ENCODE measurements at places on chromosomes 1 and 21. TPM values are rescaled to one million over a fixed set of nuclear protein-coding genes. Genes with fewer than 3 reads are reported as not detected.
A peak's percentile ranks its signal among the peaks of the same experiment; 100 is the strongest.

DNA sequence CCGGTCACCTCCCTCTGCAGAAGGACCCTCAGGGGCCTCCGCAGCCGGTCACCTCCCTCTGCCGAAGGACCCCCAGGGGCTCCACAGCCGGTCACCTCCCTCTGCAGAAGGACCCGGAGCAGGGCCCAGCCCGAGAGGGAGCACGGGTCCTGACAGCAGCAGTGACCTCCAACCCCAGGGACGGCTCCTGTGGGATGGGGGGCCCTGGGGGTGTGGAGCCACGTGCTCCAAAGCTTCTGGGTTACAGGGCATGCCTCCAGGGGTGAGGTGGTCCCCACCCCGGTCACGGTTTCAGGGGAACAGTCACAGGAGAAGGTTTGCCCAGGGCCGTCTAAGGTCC is 40.3 kb downstream of the SLC19A1 start:
- no peak for DNase-seq

DNA sequence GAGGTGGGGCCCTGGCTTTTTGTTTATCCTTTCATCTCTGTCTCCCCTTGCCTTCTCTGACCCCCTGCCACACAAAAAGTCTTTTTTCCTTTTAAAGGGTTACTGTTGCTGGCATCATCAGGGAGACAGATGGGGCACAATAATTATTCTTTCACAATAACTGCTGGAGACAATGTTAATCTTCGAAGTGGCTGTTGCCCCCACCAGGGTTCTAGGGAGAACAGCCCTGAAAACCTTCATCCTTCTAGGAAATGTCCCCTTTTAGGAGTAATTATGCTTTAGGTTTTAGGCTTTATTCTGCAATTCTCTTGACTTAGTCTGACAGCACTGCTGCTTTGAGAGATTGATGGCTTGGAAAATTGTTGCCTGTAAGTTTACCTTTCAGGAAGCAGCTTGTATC is 150.0 kb downstream of the NOS1AP start:
- no peak for DNase-seq

DNA sequence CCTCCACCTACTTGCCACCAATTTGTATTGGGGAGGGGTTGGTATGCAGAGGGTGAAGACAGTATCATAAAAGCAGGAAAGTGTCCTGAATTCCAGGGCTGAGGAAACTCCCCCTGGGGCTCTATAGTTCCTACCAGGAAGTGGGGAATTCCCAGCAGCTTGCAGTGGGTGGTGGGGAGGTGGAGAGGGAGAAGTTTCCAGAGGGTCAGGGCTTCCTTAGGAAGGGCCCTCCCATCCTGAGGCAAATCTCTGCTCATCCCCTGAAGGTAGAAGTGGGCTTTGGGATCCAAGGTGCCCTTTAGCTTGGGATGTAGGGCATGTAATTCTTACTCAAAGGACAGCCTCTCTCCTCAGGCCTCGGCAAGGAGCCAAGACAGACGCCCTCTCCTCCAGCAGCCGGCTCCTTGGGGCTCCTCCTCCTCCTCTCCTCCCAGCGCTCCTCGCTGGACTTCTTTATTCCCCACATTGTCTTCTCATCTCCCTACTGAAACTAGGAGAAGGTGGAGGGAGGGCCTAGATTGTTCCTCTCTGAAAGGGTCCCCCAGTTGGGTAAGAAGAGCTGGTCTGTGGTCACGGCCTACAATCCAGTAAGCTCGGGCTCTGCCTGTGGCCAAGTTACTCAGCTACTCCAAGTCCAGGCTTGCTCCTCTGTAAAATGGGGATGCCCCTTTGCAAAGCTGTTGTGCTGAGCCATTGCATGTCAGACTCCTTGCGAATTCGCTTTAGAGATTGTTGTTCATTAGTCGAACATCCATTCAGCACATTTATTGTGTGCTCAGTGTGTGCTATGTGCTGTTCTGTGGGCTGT is 17.9 kb upstream of the CSF1 start:
- no peak for DNase-seq

GRCh38 chr21:29185172-29185571 is 54.7 kb downstream of the MAP3K7CL start:
- no peak for DNase-seq

- no peak for DNase-seq
Measured at GRCh38 chr1:174794861-174795260, 204.9 kb upstream of the CACYBP start.

GRCh38 chr1:30606166-30606565 is 117.2 kb downstream of the MATN1 start:
- DNase-seq: no peak

GRCh38 chr1:36787312-36787913 is 246.9 kb downstream of the GRIK3 start:
- no peak for DNase-seq

- DNase-seq: no peak
Measured at GRCh38 chr1:179264507-179264906, 29.1 kb upstream of the SOAT1 start.

- no peak for DNase-seq
Measured at GRCh38 chr1:40477678-40478053, 576 bp downstream of the ZFP69 start.

DNA sequence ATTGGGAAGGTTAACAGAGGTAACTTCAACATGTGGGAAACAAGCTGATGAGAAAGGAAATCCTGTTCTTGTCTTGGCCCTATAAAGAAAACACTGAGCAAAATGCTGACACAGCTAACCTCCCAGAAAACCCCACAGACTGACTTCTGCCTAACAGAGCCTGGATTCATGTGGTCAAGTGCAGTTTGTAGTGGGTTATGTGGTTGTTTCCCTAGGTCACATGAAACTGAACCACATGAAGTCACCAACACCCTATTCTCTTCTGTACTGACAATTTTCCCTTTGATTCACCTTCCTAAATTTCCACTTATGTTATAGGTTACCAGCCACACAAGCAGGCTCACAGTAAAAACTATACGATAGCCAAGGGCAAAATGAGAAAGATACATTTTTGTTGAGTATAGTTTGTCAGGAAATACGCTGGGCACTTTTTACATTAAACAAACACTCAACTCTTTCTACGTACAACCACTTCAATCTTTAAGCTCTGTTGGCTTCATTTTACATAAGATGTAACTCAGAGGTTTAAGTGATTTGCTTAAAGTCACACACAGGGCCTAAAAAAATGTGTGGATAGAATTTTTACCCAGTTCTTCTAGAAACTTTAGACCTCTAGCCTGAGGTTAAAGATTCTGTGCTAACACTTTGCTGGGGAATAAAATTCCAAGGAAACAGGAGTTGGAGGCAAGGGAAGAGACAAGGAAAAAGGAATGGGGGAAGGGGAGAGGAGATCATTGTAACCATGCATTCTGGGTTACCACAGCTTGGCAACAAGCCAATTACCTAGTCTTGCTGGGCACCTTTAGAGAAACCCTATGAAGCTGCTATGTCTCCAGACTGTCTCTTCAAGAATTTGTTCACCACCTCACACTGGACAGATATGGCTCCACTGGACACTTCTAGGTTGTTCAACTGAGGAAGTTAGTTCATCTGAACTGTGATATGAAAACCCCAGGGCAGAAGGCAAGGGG is 601.6 kb upstream of the USP24 start:
- no peak for DNase-seq

- no peak for DNase-seq
Measured at GRCh38 chr1:21229246-21230000, 52.7 kb upstream of the EIF4G3 start.

- DNase-seq: no peak
Measured at GRCh38 chr1:2499986-2500596, 24.0 kb downstream of the PLCH2 start.

GRCh38 chr1:79469139-79469538 is 462.6 kb upstream of the ADGRL4 start:
- DNase-seq: no peak

GRCh38 chr1:110003747-110004428 is 19.3 kb downstream of the AHCYL1 start:
- DNase-seq: peak; percentile 41

DNA sequence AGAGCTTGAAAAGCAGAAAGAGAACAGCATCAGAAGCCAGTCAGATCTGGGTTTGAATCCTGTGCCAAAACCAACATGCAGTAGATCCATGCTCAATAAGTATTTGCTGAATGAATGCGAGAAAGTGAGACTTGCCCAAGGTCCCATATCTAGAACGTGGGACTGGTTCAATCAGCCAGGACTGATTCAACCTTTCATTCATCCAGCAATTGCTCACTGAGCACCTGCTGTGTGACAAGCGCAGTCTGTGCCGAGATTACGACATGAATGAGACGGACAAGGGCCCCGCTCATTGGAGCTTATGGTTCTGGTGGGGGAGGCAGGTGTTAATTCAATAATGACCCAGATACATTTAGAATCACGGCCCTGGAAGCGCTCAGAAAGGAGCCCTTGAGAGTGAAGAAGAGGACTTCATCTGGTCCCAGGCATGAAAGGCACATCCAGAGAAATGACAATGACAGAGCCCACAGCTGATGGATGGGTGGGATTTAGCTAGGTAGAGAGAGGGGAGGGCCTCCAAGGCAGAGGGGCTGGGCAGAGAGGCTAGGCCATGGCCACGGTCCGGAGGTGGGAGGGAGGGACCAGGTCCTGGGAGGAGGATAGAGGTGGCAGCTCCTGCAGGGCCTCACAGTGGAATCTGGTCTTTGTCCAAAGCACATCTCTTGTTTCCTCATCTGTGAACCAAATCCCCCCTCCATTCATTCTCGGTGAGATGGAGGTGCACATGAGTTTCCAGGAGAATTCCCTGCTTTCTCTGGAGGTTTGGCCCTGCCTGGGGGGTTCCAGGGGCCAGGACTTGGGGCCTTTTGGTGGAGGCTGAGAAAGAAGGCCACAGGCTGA is 4.2 kb upstream of the FAM131C start:
- no peak for DNase-seq

DNA sequence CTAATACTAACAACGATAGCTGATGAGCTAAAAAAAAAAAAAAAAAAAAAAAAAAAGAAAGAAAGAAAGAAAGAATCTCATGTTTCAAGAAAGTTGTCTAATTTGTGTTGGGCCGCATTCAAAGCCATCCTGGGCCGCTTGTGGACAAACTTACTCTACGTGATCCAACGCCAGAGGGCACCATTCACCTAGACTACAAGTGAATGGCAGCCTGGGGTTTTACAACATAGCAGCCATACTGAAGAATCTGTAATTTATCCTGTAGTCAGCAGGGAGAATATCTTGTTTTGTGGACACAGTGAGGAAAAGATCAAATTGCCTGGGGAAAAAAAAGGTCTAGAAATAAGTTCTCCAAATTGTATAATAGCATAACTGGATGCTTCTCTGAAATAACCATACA is 47.0 kb downstream of the CYP2J2 start:
- DNase-seq: no peak

DNA sequence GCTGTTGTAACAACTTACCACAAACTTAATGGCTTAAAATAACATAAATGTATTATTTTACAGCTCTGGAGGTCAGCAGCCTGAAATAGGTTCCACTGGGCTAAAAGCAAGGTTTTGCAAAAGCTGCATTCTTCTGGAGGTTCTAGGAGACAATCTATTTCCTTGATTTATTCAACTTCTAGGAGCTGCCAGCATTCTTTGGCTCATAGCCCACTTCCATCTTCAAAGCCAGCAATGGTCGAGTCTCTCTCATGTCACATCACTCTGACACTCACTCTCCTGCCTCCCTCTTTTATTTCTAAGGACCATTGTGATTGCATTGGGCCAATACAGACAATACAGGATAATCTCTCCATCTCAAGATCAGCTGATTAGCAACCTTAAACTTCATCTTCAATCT is 15.1 kb upstream of the FOXJ3 start:
- no peak for DNase-seq

GRCh38 chr1:8314346-8315280 is 3.3 kb upstream of the SLC45A1 start:
- peak; percentile 54 for DNase-seq

- DNase-seq: no peak
Measured at GRCh38 chr1:12438349-12438924, 179.6 kb downstream of the DHRS3 start.

DNA sequence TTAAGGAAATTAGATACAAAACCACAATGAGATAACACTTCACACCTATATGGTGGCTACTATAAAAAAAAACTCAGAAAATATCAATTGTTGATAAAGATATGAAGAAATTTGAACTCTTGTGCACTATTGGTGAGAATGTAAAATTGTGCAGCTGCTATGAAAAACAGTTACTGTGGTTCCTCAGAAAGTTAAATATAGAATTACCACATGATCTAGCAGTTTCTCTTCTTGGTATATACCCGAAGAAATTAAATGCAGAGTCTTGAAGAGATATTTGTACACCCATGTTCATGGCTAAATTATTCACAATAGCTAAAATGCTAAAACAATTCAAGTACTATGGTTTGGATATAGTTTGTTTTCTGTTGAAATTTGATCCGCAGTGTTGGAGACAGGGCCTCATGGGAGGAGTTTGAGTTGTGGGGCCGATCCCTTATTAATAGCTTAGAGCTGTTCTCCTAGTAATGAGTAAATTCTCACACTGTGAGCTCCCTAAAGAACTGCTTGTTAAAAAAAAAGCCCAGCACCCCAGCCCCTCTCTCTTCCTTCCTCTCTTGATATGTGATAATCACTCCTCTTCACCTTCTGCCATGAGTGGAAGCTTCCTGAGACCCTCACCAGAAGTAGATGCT is 1412.1 kb downstream of the PLA2G4A start:
- no peak for DNase-seq

DNA sequence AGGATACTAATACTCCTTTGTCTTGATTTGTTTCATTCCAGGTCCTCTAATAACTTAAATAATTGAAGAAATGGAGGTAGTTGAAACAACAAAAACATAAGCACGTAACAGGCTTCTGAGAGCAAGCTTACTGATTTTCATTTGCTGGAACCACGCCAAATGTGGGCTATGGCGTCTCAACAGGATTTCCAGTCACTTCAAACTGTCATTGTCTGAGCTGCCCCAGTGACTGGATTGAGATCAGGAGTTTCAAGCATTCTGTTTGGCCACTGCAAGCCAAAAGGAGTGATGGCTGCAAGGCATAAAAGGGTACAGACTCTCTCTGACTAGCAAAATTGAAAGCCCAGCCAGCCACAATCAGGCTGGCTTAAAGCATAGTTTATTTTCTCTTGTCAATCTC is 289.9 kb downstream of the DPYD start:
- no peak for DNase-seq

GRCh38 chr1:109263234-109263596 is 13.9 kb downstream of the CELSR2 start:
- DNase-seq: no peak

Gene NBPF4
- 0.16 TPM for total RNA-seq

Gene PSMG1
- 23.7 TPM for total RNA-seq

Gene PROK1
- not detected for total RNA-seq

Gene CGN
- total RNA-seq: 3.1 TPM

Gene PLA2G2F
- total RNA-seq: not detected

Gene NEGR1
- 40.9 TPM for total RNA-seq

Gene SPRR1A
- not detected for total RNA-seq

Gene ERO1B
- total RNA-seq: 27.3 TPM

Gene FHAD1
- total RNA-seq: 0.31 TPM

Gene AADACL4
- not detected for total RNA-seq

Gene OPRD1
- total RNA-seq: 0.31 TPM

Gene TEX38
- not detected for total RNA-seq

Gene ELAPOR1
- 19.5 TPM for total RNA-seq

Gene KIFAP3
- total RNA-seq: 271 TPM

Gene RHOC
- 37.6 TPM for total RNA-seq

Gene HES4
- total RNA-seq: 15.1 TPM

Gene AKR7A2
- total RNA-seq: 24.2 TPM

Gene CFHR1
- 0.94 TPM for total RNA-seq

Gene UBL4B
- total RNA-seq: not detected

Gene SH3BP5L
- 27.5 TPM for total RNA-seq

Gene MARK1
- 77.7 TPM for total RNA-seq

Gene GPR25
- not detected for total RNA-seq

Gene OR2G6
- not detected for total RNA-seq

Gene IL20
- 0.47 TPM for total RNA-seq

Measured in occipital lobe (tissue), 3 donors.